Left cardiac atrium (tissue), 4 donors: ENCODE measurements at places on chromosomes 6 and 20.

GRCh38 chr20:45578231-45578630 is 853 bp downstream of the WFDC8 start:
- DNase-seq: no peak

DNA sequence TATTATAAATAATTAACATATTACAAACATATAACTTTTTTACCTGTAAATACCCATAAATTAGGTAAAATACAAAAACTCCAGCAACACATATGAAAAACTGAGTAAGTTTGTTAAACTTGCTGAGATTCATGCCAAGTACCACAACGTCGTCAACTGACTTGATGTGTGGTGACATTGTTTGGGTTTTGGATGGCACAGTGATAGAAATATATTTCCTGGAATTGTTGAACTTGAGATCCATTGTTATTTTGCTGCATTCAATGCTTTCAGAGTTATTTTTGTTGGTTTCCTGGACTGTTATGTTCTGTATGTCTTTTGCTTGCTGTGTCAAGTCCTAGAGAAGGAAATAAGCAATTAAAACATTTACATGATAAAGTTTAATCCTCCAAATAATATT is 5.5 kb downstream of the SLC35B3 start:
- DNase-seq: no peak

DNA sequence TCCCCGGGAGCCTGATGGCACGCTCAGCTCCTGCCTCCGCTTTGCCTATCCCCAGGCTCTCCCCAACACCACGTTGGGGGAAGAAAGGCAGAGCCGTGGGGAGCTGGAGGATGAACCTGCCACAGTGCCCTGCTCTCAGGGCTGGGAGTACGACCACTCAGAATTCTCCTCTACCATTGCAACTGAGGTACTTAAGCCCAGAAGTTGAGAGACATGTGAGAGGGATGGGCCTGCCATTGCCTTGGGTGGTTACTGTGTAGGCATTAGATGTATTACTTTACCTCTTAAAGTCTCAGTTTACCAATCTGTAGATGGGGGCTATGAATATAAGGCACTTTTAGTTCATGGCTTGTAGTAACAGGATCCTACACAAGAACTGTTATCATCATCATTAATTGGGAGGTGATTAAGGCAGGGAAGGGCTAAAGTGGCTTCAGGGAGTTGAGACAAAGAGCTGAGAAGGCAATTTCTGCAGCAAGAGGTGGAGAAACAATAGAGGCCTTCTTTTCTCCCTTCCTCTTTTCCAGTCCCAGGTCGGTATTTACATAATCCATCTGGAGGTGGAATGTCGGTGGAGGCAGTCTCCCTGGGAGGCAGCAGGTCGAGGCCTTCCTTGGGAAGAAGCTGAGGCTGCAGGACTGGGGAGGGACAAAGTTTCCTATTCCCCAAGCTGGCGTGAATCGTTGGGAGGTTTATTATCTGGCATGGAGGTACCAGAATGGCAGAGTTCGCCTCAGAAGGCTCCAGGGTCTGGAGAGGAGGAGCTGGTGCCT is 691 bp downstream of the SLC22A7 start:
- DNase-seq: no peak

- no peak for DNase-seq
These were observed 161.9 kb downstream of the FARS2 start for GRCh38 chr6:5423251-5423650.

GRCh38 chr6:111792241-111792640 is 81.0 kb downstream of the FYN start:
- DNase-seq: no peak

- DNase-seq: no peak
These were observed 211.7 kb downstream of the LMBRD1 start for GRCh38 chr6:69584913-69585729.

GRCh38 chr6:31901415-31901952 is 402 bp downstream of the ZBTB12 start:
- peak; percentile 76 for DNase-seq

DNA sequence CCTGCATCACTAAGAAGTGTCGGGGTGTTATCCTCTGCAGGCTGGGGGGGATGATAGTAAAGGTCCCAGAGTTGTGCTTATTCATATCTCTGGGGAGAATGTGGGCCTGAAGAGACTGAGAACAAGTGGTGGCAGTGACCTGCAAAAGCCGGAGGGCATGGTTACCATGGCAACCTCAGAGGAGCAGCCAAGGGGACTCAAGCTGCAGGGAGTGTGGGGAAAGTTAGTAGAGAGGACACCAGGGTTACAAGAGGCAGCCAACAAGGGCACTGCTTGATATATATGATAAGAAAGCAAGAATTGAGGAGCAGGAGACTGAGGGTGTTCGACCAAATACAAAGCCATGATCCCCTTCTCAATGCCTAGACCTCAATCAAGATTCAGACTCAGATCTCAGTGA is 46.1 kb downstream of the HLA-F start:
- no peak for DNase-seq

DNA sequence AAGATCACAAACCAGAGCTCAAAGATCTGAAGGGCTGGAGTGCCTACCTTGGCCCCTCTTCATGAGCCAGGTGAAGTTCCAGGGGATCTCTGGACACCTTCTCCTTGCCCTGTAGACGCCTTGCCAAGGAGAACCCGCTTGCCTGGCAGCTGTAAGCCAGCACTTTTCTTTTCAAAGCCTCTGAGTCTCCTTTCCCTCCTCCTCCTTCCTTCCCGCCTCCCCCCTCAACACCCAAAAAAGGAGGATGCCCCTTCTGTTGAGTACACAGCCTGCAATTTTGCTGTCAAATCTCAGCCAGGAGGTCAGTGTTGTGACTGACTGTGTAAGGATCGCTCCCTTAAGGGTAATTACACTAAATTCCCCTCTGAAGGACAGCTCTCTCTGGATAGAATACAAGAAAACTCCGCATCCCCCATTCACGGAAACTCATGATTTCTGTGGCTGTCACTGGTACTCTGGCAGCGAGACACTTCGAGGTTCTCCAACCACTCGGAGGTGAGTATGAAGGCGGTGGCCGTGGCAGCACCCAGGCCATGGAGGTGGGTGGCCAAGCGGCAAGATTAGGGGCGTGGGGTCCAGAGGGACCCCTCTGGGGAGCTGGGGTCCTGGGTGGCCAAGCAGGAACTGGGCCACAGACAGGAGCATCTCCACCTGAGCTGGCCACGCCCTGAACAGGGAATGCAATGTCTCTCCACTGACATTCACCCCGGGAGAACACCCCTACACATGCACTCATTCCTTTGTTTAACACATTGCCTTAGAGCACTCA is 23.2 kb upstream of the FOXP4 start:
- DNase-seq: no peak

DNA sequence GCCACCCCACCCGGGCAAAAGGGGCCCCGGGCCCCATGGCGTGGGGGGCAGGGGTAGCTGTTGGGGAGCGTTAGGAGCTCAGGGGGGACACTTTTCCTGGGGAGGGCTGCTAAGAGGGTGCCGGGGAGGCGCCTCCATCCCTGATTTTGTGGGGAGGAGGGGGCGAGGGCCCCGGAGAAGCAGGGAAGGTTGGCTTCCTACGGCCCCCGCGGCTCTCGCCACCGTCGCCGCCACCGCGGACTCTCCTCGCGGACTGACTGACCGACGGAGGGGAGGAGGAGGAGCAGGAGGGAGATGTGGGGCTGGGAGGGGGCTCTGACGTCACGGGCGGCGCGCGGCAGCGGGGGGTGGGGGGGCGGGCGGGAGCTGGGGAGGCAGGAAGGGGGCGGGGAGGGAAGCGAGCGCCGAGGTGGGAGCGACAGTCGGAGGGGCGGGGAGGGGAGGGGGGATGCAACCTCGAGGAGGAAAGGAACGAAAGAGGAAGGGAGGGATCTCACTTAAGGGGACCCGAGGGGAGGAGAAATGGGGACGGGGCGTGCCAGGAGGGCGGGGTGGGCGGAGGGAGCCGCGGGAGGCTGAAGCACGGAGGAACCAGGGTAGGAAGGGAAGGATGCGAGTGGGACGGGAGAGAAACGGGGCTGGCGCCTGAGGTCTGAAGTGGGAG is 5.1 kb downstream of the GABBR1 start:
- DNase-seq: peak; percentile 88

DNA sequence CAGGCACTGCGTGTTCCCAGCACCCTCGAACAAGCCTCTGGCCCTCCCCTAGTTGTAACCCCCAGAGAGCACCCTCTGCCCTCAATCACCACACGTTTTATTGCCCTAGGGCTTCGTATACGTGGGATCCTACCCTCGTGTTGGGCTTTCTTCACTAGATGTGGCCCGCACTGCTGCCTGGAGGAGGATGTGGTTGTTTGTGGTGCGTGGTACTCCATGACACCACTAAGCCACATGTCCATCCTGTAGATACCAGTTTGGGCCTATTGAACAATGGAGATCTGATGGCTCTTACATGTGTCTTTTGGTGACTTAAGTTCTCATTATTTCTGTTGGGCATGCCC is 17.0 kb downstream of the SLC2A4RG start:
- no peak for DNase-seq

DNA sequence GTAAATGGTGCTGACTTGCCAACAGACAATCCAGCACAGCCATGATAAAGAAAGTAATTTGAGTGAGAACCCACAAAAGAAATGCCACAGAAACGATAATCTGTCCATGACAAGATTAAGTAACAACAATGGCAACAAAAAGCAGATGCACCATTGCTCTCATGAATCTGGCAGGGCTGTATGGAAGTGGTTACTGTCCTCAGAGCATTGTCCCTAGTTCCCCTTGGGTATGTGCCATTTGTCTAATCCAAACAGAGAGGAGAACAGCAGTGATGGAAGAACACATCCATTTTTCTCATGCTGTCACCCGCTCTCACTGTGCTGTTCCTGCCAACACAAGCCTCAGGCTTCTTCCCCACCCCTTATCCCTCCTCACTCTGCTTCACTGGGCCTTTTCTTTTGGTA is 65.8 kb downstream of the REV3L start:
- DNase-seq: no peak

DNA sequence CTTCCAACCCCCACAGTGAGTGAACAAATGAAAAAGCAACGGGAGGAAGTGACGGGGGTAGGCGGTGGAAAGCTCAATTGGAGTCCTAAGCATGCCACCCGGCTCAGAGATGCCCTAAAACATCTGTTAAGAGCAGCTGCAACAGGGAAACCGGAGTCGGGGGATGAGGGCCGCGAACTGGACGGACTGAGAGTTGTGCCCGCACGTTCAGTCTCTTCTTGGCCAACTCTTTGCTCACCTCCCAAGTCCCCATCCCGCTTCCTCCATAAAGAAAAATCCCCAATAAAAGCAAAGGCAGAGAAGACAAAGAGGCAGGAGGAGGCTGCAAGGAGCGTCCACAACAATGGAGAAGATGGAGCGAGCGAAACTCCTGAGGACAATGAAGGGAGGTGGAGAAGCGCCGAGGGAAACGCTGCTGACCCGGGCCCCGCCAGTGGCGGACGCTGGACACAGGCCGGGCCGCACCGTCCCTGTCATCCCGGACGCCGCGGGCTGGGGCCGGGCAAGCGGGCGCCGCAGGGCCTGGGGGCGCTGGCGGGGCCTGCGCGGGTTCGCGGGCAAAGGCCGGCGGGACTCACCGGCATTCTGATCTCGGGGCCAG is 600 bp downstream of the SEC63 start:
- peak; percentile 59 for DNase-seq

GRCh38 chr6:100685747-100686146 is 195.4 kb downstream of the ASCC3 start:
- no peak for DNase-seq

DNA sequence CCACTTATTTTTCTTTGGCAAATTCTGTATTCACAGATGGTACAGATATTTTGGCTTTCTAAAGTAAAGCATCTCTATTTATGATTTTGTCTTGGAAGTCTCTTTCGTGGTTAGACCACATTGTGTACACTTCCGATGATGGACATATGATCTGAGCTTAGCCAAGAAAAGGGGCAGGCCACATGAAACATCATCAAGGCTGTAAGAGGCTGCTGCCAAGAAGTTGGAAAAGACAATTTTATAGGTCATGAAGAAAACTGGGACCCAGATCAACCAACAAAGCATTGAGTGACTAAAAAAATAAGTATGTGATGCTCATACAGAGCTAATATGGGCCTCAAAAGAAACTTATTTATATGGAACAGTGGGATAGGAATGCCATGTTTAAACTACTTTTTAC is 266.4 kb downstream of the HAO1 start:
- no peak for DNase-seq

GRCh38 chr6:28000351-28001045 is 43.5 kb downstream of the OR2B6 start:
- no peak for DNase-seq

- DNase-seq: no peak
These were observed 115.1 kb downstream of the GJA1 start for GRCh38 chr6:121550491-121551010.

DNA sequence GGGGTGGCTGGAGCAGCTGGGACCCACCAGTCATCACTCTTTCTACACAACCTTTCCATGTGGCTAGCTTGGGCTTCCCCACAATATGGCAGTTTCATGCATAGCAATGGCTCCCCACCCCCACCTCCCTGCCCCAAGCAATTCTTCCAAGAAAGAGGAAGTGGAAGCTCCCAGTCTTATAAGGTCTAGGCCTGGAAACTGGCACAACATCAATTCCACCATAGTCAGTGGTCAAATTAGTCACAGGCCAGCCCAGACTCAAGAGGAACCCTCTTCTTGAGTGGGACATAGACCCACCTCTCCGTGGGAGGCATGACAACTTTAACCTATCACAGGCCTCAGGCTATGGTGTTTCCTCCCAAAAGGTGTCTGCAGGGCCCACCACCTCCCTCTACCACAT is 17.7 kb downstream of the TGM6 start:
- DNase-seq: no peak

DNA sequence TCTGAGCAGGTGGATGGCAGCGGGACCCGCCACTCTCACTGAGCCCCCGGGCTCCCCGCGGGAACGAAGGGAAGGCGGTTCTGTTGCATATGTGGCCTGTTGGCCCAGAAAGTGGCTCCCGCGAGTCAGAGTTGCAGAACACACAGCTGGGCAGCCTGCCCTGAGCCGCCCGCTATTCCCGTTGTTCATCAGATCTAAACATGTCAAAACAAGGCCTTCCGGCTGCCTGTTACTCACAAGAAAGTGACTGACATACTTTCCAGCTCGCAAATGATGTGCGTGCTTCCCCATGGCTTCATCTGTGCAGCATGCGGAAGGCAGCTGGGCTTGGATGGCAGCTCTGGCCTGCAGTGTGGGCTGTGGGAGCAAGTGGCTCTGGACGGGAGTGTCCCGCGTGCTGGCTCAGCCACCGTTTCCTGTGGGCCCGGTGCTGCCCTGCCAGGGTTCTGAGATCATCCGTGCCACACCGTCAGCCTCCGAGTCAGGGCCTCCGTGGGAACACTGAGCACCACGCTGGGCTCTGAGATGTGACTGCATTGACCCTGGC is 227.3 kb downstream of the ERMARD start:
- no peak for DNase-seq
